Activated CD8-positive, alpha-beta memory T cell treated with anti-CD3 and anti-CD28 coated beads for 36 hours (primary cell): ENCODE measurements at places on chromosomes 1 and 21. TPM values are rescaled to one million over a fixed set of nuclear protein-coding genes. Genes with fewer than 3 reads are reported as not detected.

PTPRC gene
- 317 TPM for total RNA-seq

C1orf35 gene
- total RNA-seq: 27.6 TPM

INAVA gene
- total RNA-seq: not detected

PLA2G2C gene
- not detected for total RNA-seq

TMEM82 gene
- not detected for total RNA-seq

AMY1A gene
- not detected for total RNA-seq

RNASEL gene
- total RNA-seq: 4.3 TPM

AMPD1 gene
- total RNA-seq: not detected

KCNJ15 gene
- 0.40 TPM for total RNA-seq
